ENCODE measurements at places on chromosomes 7 and 10.

- DNase-seq, result no peak
These were observed 17.4 kb upstream of the KNDC1 start for GRCh38 chr10:133142523-133143199.

DNA sequence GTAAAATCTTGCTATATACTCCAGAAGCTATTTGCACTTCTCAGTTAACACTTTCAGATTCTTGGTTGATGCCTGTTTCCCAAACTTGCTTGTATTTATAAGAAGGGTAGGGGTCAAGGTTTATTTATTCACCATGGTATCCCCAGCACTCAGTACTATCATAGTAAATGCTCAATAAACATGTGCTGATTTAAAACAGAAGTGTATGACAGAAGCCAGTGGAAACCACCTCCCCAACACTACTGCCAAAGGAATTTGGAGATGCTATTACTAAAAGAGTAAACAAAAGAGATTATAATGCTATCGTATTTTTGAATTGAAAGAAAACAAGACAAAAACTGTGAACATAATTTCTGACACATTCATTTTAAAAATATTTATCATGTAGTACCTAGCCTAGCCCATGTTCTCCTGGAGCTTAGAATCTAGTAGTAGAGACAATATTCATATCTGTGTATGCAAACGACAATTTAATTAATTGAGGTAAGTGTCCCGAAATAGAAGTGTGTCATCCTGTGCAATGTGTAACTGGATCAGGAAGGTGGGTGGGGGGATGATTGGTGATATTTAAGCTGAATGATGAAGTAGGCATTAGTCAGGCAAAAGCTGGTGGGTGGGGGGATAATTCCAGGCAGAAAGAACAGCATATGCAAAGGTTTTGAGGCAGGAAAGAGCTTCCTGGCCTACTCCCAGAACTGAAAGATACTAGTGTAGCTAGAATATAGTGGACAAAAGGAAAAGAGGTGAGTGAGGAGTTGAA lies 77.5 kb downstream of the HGF start:
- DNase-seq, result no peak

DNA sequence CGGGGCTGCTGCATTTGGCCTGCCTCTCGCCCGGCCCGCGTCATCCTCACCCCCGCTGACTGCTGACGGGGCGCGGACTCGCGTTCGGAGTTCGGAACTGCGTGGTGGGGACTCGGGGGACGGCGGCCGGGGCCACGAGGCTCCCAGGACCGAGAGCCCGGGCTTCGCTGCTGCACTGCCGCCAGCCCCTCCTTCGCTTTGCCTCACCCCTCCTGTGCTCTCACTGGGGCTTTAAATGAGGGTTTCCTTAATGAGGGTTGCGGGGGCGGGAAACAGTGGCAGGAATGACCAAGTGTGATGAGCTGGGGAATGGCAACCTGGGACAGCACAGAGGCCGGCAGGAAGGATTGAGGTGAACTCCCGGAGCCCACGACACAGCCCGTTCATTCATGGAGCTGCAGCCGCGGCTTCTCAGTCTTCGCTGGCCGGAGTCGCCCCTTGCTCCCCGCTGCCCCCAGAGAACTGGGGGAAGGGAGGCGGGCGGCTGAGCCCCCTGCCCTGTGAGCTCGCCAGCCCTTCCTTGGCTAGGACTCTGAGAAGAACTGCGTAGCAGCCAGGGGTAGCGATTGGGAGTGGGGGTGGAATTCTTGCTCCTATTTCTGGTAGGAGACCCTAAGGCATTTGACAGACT lies 1.5 kb upstream of the LRRC4 start:
- no peak for DNase-seq

- DNase-seq, result no peak
These were observed 354.8 kb downstream of the CXCL12 start for GRCh38 chr10:44030132-44030531.

DNA sequence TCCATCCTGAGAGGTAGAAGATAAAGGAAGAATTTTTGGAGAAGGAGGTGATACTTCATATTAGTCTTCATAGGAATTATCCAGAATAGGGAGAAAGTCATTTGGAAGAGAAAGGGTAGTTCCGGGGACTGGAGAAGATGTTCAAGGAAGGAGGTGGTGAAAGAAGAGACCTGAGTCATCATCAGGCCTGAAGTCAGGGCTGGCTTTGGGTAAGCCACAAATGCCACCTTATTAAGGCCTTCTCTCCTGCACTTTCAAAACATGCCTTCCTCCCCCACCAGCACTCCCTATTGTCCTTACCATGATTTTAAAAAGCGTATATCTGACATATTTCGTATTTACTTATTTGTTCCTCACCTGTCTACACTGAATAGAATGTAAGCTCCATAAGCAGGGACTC lies 112.2 kb upstream of the LRGUK start:
- DNase-seq, result no peak

- DNase-seq, result peak; percentile 40
These were observed 33.5 kb upstream of the SFTPD start for GRCh38 chr10:79982362-79982800.

- no peak for DNase-seq
These were observed 291.5 kb upstream of the IGFBP3 start for GRCh38 chr7:46212425-46213153.

DNA sequence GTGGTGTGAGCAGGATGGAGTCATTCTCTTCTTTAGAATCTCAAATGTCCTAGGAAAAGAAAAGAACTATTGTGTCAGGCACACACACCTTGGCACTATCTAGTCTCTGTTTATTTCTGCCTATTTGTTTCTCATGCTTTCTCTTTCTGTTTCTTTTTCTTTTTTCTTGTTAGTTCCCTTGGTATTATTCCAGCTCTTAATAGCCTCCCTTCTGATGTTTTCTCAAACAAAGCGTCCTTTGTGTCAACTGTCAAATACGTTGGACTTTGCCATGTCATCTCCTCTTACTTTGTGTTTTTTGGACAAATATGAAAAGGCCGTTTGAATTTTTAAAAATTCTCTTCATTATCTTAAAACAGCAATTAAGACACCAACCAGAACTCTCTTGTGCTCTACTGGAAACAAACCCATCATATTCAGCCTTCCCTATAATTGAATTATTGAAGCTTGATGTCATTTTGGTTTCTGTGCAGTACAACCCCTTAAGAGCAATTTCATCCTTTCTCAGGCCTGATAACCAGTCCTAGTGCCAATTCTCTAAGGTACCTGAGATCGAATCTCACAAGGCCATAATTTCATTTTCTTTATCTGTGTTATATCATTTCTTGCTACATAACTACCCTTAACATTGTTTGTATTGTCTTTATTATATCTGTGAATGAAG lies 497.8 kb upstream of the NRP1 start:
- peak; percentile 8 for DNase-seq

DNA sequence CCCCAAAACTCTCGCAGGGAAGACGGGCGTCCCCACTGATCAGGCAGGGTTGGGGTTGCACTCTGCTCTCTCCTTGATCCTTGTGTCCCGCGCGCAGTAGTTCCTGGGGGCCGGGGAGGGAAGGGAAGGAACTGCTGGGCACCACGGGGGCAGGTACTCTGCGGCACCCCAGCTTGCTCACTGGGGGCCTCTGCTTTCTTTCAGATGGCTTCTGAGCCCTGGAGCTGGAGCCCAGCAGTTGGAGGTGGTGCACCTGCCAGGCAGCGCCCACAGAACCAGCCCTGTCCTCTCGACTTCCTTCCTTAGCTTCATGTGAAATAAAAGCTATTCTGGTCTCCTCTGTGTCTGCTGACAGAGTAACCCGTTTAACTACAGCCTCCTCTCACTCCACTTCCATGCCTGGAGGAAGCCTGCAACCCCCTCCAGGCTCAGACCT lies 12.2 kb downstream of the PLAC9 start:
- peak; percentile 25 for DNase-seq

DNA sequence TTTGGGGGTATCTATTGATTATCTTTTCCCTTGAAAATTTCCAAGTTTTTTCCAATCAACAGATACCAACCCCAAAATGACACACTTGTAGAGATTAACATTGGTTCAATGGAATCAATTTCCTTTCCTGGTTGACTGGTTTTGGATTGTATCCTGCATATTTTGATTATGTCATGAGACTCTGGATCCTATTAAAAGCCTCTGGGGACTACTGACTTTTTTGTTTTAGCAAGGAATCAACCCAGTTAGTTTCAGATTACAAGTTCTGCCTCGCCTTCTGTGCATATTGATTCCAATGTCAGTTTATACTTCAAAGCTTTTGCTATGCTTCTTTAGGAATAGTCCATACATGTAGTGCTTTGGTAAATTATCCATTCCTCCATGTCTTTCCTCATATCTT lies 29.2 kb downstream of the COPG2 start:
- DNase-seq, result no peak

DNA sequence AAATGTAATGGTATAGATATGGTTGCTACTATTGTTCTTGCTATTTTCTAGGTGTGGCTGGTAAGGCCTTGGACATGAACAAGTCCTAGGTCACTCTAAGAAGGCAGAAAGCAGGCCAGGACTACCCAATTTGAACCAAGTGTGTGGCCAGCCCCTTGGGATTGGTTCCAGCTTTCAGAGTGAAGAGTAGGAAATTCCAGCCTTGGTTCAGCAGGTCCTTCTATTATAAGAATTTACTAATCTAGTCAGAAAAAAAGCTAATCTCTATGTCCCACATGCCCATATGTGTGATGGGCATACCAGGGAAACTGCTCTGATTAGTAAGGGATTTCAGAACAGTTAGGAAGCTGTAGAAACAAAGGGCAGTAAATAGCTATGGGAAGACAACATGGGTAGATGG lies 7.8 kb upstream of the TARP start:
- DNase-seq, result no peak

- peak; percentile 28 for DNase-seq
These were observed 13.5 kb upstream of the TSPAN13 start for GRCh38 chr7:16739863-16740622.

GRCh38 chr10:90413196-90413595 lies 444.6 kb downstream of the HTR7 start:
- DNase-seq, result no peak

- DNase-seq, result no peak
These were observed 71.6 kb upstream of the ZNF746 start for GRCh38 chr7:149569025-149569725.

DNA sequence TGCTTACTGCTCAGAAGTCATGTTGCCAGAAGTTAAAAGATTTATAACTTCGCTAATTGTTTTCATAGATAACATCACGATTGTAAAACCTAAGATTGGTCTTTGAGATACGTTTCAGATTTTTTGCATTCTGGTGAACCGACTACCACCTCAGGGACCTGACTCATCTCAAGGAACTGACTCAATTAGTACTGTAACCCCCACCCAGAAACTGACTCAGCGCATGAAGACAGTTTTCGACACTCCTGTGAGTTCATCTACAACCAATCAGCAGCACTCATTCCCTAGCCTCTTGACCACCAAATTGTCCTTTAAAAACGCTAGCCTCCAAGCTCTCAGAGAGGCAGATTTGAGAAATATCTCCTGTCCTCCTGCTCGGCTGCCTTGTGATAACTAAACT lies 72.3 kb downstream of the ELMO1 start:
- DNase-seq, result no peak

DNA sequence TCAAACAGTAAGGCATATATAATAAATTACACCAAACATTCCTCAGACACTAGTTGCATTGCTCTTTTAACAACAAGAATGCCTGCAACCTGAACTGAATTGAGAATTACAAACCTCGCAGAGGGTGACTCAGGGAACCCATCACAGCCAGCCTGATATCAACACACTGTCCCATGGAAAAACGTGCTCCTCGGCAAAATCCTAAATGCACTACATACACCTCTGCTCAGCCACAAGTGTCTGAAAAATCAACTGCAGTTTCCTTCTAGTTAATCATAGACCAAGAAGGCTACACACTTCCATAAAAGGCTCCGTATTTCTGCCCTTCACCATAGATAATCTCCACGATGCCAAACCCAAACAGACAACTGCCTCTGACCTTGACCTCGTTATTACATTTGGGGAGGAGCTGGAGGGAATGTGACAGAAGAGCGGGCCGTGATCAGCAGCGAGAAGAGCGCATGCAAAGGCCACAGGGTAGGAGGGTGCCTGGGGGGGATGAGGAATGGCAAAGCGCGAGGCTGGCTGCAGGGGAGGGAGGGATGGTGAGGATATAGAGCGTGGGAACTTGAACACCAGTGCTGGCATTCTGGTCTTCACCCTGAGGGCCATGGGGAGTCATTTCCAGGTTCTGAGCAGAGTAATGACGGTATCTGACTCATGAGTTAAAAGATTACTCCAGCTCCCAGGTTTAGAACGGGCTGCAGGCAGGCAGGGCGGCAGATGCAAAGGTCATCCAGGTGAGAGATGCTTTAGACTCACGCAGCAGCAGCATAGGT lies 201.9 kb upstream of the FRMD4A start:
- no peak for DNase-seq

GRCh38 chr7:32462977-32463376 lies 27.2 kb downstream of the LSM5 start:
- DNase-seq, result peak; percentile 33

- no peak for DNase-seq
These were observed 833 bp upstream of the PAX4 start for GRCh38 chr7:127618775-127619174.

- DNase-seq, result no peak
These were observed 34.7 kb downstream of the GRID1 start for GRCh38 chr10:86331861-86332260.

GRCh38 chr7:144656965-144657517 lies 178.8 kb downstream of the TPK1 start:
- DNase-seq, result no peak

DNA sequence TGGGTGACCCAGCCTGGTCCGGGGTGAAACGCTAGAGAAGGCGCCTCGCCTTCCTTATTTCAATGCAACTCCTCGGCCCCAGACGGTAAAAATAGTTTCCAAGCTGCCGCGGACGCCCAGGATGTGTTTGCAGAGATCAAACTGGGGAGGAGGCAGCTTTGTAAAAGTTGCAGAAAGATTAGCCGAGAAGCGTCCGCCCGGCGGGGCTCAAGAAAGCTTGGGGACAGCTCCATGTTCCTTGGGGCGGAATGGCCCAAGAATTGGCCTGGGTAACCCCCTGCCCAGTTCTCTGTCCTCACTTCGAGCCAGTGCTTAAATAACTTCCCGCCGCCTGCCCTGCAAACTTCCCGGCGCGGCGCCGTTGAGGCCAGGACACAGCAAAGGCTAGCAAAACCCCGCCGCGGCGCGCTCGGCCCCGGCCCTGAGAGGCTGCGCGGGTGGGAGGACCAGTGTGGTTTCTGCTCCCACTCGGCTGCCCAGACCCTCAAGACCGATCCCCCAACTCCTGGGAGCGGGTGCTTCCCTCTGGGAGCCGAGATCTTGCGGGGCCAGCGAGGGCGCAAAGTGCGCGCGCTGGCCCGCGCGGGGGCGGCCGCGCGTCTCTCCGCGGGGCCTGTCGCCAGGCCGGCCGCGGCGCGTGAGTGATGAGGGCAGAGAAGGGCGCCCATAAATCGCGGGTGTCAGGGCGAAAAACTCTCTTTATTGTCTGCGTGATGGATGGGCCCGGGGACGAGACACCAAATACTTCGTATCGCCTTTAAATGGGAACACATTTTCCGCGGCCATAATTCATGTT lies 6.3 kb upstream of the ZNF503 start:
- DNase-seq, result no peak

GRCh38 chr7:10685040-10685439 lies 288.6 kb upstream of the PHF14 start:
- no peak for DNase-seq

- DNase-seq, result no peak
These were observed 263.0 kb downstream of the TCF7L2 start for GRCh38 chr10:113213035-113213434.

Data from SW480 (cell line).